Calu3 (cell line): ENCODE measurements at places on chromosomes 5 and 9. TPM values are rescaled to one million over a fixed set of nuclear protein-coding genes. Genes with fewer than 3 reads are reported as not detected.

PFN3 gene
- total RNA-seq: not detected in 2 replicates

COX7C gene
- total RNA-seq: 730 and 859 TPM in 2 replicates

IGIP gene
- total RNA-seq: 5.9 and 6.2 TPM in 2 replicates

FAM153A gene
- total RNA-seq: 4.3 and 8.4 TPM in 2 replicates

TNIP1 gene
- total RNA-seq: 321 and 339 TPM in 2 replicates

C9orf43 gene
- total RNA-seq: 0.33 and 0.51 TPM in 2 replicates

LCP2 gene
- not detected in 2 replicates for total RNA-seq

- no peaks in the 10 kb centered on the region for H3K4me1 ChIP-seq
- H3K27ac ChIP-seq: no peak overlapping the region
- H3K4me3 ChIP-seq: no peak overlapping the region
- H3K36me3 ChIP-seq: no peaks in the 10 kb centered on the region
Observed at GRCh38 chr5:76074487-76075065, 8.6 kb upstream of the SV2C start.

- peak; percentile 56 for DNase-seq
- no peaks in the 10 kb centered on the region for H3K4me1 ChIP-seq
- no peak overlapping the region for H3K27ac ChIP-seq
- peaks cover 35% of the 10 kb centered on the region for H3K27me3 ChIP-seq
Observed at GRCh38 chr5:175718401-175719108, 60.7 kb downstream of the HRH2 start.

DNA sequence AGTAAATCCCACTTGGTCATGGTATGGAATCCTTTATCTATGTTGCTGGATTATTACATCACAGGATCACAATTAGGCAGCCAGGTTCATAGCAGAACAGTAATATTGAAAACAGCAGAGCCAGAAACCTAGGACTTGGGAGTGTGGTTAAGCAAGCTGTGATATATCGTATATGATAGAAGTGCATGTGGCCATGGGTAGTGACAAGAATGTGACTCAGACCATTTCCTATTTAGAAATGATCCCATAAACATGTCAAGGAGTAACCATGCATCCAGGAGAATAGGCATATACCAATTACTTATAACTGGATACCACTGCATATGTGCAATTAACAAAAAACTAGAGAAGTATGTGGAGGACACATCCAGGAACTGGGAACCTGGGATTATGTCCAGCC lies 31.2 kb downstream of the AMBP start:
- H3K36me3 ChIP-seq: peaks cover 4% of the 10 kb centered on the region
- H3K27me3 ChIP-seq: no peaks in the 10 kb centered on the region
- no peak overlapping the region for H3K4me3 ChIP-seq
- no peaks in the 10 kb centered on the region for H3K4me1 ChIP-seq
- DNase-seq: no peak
- no peak overlapping the region for H3K27ac ChIP-seq

GRCh38 chr5:150301170-150301505 lies 1.6 kb downstream of the ARSI start:
- H3K36me3 ChIP-seq: peaks cover 6% of the 10 kb centered on the region
- peaks cover 22% of the 10 kb centered on the region for H3K4me1 ChIP-seq
- no peaks in the 10 kb centered on the region for H3K27me3 ChIP-seq
- H3K4me3 ChIP-seq: no peak overlapping the region

DNA sequence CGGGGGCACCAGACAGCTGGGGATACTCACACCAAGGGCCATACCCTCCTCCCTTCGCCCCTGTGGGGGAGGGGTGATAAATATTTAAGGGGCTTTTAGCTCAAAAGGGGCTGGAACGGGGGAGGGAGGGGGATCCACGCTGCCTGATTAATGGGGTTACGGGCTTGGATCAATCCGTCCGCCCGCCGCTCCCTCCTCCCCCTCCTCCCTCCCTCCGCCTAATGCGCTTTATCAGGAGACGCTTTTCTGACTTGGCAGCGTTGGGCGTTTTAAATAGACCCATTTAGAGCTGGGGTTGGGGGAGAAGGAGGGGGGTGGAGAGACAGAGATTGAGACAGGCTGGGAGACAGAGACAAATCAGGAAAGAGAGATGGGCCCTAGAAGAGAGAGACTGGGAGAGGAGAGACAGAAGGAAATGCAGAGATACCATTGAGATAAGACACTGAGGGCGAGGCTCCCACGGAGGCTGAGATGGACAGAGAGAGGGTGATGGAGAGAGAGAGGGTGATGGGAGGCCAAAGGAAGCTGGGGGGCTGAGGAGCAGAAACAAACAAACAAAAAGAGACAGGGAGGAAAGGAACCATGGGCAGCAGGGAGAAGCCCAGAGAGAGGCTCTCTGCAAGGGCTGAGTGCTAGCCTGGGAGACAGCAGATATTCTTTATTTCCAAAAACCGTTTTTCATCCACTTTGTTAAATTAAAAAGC lies 10.3 kb downstream of the CNTFR start:
- H3K4me3 ChIP-seq: no peak overlapping the region
- no peak overlapping the region for H3K27ac ChIP-seq
- DNase-seq: no peak
- H3K4me1 ChIP-seq: no peaks in the 10 kb centered on the region
- H3K27me3 ChIP-seq: peaks cover 93% of the 10 kb centered on the region
- H3K36me3 ChIP-seq: peaks cover 5% of the 10 kb centered on the region

DNA sequence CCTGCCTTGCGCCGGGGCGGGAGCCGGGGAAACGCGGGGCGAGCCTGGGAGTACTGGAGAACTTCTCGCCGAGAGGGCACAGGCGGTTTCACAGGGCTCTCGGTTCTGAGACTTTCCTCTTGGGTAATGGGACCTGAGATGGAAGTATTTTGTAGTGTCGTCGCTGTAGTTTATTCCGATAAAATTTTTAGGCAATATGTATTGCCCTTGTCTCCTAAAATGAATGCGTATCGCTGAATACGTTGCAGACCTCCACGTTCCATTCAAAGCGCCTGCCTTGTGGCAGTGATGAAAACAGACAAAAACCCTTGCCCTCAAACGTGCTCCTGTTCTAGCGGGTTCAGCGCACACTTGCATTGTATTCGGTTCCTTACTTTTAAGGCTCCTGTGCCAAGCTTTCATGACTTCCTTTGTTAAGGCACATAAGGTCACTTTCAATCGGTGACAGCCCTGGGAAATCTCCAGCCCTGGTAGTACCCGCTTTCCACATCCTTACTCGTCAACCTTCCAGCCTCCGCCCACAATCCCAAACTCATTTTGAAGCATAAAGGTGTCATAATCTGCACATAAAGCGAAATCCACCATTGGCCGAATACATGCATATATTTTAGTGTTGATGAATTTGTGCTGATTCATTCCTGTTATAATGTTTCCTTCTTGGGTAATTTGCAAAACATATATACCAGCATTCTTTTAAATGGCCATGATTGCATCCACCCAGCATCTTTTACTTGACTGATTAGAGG lies 694 bp downstream of the RMI1 start:
- H3K27me3 ChIP-seq: no peaks in the 10 kb centered on the region
- peaks cover 10% of the 10 kb centered on the region for H3K4me1 ChIP-seq

DNA sequence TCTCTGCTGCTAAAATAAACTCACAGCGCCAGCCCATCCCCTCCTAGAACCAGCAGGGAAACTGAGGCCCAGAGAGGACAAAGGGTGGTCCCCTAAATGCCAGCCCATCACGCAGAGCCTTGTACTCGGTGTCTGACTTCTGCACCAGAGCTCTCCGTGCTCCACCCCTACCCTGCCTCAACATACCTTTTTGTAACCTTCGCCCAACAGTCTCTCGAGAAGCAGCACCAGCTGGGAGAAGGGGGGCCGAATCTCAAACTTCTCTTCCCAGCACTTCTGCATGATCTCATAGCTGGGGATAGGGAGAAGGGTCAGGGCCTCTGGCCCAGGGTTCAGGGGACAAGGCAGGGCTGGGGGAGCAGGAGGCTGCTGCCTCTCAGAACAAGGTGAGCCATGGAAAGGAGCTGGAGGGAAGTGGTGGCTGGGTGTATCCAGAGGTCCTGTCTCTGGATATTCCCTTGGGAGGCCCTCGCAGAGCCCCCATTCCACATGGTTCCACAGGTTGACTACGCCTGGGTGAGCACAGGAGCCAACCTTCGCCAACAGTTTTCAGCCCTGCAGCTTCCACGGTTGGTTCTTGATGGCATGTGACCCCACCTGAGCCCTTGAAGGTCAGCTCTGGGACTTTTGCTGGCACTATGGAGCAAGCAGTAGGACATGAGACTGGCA lies 32.3 kb upstream of the CSF1R start:
- no peak overlapping the region for H3K4me3 ChIP-seq
- no peak overlapping the region for H3K27ac ChIP-seq

GRCh38 chr9:1184146-1184545 lies 134.0 kb downstream of the DMRT2 start:
- H3K4me3 ChIP-seq: no peak overlapping the region
- no peaks in the 10 kb centered on the region for H3K4me1 ChIP-seq
- no peak for DNase-seq
- no peaks in the 10 kb centered on the region for H3K27me3 ChIP-seq

GRCh38 chr9:26945591-26945990 lies 1.5 kb downstream of the PLAA start:
- H3K27me3 ChIP-seq: no peaks in the 10 kb centered on the region
- peak overlapping the region; percentile 99 for H3K27ac ChIP-seq
- peak overlapping the region; percentile 63 for H3K4me3 ChIP-seq
- H3K36me3 ChIP-seq: peaks cover 21% of the 10 kb centered on the region

GRCh38 chr5:80941496-80941895 lies 18.7 kb upstream of the RASGRF2 start:
- peak overlapping the region; percentile 40 for H3K27ac ChIP-seq
- no peaks in the 10 kb centered on the region for H3K27me3 ChIP-seq
- no peaks in the 10 kb centered on the region for H3K36me3 ChIP-seq
- no peak overlapping the region for H3K4me3 ChIP-seq

GRCh38 chr9:70601000-70601951 lies 186.8 kb upstream of the KLF9 start:
- peak; percentile 42 for DNase-seq
- no peaks in the 10 kb centered on the region for H3K27me3 ChIP-seq
- no peak overlapping the region for H3K27ac ChIP-seq

GRCh38 chr5:127409246-127409917 lies 108.1 kb upstream of the PRRC1 start:
- no peaks in the 10 kb centered on the region for H3K4me1 ChIP-seq
- no peak overlapping the region for H3K27ac ChIP-seq

- H3K27me3 ChIP-seq: peaks cover 71% of the 10 kb centered on the region
- DNase-seq: no peak
- H3K27ac ChIP-seq: no peak overlapping the region
- H3K4me1 ChIP-seq: no peaks in the 10 kb centered on the region
- H3K4me3 ChIP-seq: no peak overlapping the region
Observed at GRCh38 chr9:120191141-120191540, 388.8 kb downstream of the CDK5RAP2 start.

DNA sequence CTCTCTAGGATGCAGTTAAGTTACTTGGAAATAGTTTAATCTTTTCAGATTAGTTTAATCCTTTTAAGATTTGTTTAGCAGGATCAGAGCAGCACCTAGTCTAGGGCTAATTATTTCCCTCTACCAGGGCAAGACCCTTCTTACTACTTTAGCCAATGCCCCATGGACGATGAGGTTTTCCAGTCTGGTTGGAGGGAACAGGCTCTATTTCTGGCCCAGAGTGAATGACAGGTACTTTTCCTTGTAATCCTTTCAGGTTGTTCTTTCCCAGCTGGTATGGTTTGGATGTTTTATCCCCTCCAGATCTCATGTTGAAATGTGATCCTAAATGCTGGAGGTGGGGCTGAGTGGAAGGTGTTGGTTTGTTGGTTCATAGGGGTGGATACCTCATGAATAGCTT lies 27.2 kb downstream of the PTTG1 start:
- H3K27ac ChIP-seq: no peak overlapping the region
- no peak for DNase-seq
- H3K4me3 ChIP-seq: no peak overlapping the region
- H3K4me1 ChIP-seq: no peaks in the 10 kb centered on the region
- no peaks in the 10 kb centered on the region for H3K27me3 ChIP-seq

GRCh38 chr5:115414406-115415142 lies 118.1 kb upstream of the CCDC112 start:
- peak overlapping the region; percentile 37 for H3K4me3 ChIP-seq
- H3K27me3 ChIP-seq: no peaks in the 10 kb centered on the region
- H3K27ac ChIP-seq: peak overlapping the region; percentile 96
- H3K4me1 ChIP-seq: peaks cover 59% of the 10 kb centered on the region
- H3K36me3 ChIP-seq: peaks cover 25% of the 10 kb centered on the region

DNA sequence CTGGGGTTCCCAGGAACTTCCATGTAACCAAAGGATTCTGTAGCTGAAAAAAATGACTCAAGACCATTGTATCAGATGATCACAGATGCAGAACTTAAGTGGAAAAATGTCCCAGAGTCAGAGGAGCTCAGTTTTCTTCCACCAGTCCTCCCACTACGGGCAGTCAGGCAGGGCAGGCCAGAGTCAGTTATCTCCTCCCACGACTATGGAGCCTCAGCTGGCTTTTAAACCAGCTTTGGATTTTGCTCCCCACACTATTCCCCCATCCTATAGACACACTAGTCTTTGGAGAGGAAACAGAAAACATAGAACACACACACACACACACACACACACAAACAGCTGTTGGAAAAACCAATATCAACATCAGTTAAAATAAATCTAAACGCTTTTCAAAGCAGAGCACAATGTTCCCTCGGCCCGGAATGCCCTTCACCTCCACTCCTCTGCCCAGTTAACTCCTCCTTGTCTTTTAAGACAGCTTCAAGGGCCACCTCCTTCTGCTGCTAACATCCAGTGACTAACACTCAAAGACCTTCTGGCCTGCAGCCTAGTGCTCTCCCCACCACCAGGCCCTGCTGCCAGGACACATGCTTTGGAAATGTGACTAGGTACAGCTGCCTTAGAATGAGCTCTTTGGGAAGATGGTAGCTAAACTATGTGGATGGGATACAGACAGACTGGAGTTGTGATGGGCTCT lies 56.8 kb downstream of the NIPAL4 start:
- H3K4me1 ChIP-seq: peaks cover 17% of the 10 kb centered on the region
- H3K36me3 ChIP-seq: no peaks in the 10 kb centered on the region
- H3K4me3 ChIP-seq: no peak overlapping the region
- no peak overlapping the region for H3K27ac ChIP-seq
- no peaks in the 10 kb centered on the region for H3K27me3 ChIP-seq
- DNase-seq: no peak

DNA sequence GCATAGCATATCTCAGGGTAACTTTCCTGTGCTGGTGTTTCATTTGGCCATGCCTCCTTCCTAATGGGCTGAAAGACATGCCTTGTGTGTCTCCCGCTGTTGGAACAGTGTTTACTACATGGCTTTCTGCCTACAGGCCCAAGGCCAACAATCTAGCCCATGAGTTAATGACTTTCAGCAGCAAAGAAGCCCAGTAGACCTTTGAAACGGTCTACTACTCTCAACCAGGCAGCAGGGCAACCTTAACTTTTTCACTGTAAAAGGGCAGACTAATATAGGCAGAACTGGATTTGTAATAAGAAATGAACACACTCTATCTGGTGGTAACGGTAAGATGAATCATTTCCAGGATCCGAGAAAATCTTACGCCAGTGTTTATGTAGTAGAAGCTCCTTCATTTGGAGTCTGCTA lies 21.0 kb downstream of the C5orf15 start:
- peaks cover 27% of the 10 kb centered on the region for H3K27me3 ChIP-seq
- H3K27ac ChIP-seq: no peak overlapping the region
- peaks cover 9% of the 10 kb centered on the region for H3K4me1 ChIP-seq

DNA sequence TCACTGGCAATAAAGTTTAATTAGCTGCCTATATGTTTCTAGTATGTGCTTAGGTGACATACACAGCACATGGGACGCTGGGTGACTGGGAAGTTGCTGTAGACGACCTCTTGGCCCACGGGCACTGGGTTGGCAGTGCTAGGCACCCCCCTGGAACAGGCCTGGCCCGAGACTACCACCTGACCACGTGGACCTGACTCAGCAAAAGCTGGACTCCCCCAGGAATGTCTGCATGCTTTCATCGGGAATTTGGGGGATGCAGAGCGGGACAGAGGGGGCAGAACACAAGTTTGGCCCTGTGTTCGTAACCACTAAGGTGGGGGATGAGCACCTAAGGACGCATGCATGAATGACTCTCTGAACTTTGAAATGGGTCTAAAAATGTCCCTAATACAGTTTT lies 16.6 kb upstream of the INPP5E start:
- H3K27me3 ChIP-seq: no peaks in the 10 kb centered on the region
- DNase-seq: no peak
- H3K4me3 ChIP-seq: no peak overlapping the region
- H3K36me3 ChIP-seq: peaks cover 70% of the 10 kb centered on the region
